Brain pericyte (primary cell): ENCODE measurements at places on chromosomes 12 and 14.
A peak's percentile ranks its signal among the peaks of the same experiment; 100 is the strongest.

DNA sequence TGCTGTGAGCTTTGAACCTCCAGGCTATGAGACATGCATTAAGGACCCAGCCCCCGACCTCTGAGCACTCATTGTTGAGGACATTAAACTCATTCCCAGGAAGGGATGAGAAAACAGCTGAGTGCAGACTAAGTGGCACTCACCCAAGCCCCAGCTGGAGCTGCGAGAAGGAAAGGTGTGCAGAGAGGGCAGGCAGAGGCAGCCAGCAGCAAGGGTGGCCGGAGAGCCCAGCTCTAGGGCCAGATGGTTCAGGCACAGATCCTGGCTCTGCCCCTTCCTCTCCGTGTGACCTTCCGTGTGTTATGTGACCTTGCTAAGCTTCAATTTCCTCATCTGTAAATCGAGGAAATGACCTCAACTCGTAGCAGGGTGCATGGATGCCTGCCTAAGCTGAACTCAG lies 3.7 kb downstream of the TSPAN11 start:
- DNase-seq = no peak

- DNase-seq = no peak
Observed at GRCh38 chr14:73567951-73568885, 795 bp upstream of the ACOT2 start.

- no peak for DNase-seq
Observed at GRCh38 chr14:59926534-59926933, 6.6 kb downstream of the LRRC9 start.

GRCh38 chr12:2307550-2307949 lies 254.8 kb downstream of the CACNA1C start:
- no peak for DNase-seq

DNA sequence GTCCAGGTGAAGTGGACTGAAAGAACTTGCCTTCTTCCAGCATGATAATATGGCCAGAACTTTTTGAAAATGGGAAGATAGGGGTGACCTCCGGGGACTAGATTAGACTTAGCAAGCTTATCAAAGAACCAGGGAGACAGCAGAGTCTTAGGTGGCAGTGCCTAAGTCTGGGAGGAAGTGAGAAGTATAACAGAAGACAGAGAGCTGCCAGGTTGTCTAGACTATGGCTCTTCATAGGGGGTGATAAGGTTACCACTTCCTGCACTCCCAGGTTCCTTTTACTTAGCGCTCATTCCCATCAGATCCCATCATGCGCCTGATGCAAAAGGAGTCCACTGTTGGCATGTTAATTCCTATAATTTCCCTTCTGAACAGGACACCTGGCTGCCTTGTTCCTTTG lies 69.9 kb downstream of the PLXNC1 start:
- DNase-seq = no peak

DNA sequence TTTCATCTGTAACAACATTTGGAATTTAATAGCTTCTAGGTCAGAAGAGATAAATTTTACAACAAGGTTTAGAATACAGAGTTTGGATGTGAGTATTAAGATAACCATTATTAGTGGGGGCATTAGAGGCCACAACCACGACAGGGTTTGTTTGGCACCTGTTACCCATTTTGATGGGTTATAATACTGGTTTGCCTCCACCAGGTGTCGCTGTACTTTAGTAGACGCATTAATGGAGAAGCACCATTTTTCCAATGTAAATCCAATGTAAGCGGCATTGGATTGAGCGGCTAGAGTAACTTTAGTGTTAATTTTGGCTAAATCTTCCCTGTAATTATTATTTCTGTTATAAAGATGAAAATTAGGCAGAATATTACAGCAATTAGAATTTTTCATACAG lies 136.2 kb downstream of the SLCO1B3 start:
- no peak for DNase-seq

- DNase-seq = no peak
Observed at GRCh38 chr14:101599234-101599885, 38.1 kb downstream of the DIO3 start.

DNA sequence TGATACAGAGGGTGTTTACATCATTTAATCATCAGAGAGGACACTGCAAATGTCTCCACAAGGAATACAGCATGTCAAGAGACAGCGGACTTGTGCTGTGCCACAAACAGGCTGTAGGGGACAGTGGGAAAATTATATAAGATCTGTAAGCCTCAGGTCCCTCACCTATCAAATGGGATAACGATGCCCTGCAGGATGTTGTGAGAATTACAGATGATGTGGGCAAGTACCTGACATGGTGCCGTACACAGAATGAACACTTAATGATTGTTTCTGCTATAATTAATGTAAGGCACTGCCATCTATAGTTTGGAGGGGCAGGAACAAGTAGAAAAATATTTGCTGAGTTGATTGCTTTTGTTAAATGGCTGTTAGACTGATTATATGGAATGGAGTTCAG lies 81.9 kb upstream of the GTF2A1 start:
- DNase-seq = no peak

- DNase-seq = no peak
Observed at GRCh38 chr14:73233564-73233963, 3.7 kb upstream of the PAPLN start.

DNA sequence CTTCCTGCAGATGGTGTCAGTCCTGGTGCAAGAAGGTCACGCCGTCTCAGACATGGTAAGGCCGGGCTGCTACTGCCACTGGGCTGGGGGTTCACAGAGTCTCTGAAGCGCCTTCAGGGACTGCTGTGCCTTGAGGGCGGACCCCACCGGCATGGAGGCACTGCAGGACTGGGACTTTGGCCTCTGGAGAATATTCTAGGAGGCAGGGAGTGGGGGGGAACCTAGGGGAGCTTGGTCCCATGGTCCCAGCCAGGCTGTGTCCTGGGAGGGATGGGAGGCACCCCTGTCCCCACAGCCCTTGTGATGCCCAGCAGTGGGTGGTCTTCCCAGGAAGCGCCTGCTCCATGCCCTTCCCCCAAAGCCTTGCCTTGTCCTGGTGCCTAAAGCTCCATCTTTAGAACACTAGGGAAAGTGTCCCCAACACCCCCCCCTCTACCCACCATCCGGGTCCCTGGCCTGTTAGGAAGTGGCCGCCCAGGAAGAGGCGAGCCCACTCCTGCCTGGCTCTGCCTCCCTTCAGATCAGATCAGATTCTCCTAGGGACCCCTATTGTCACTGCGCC lies 1.5 kb downstream of the AMN start:
- no peak for DNase-seq

DNA sequence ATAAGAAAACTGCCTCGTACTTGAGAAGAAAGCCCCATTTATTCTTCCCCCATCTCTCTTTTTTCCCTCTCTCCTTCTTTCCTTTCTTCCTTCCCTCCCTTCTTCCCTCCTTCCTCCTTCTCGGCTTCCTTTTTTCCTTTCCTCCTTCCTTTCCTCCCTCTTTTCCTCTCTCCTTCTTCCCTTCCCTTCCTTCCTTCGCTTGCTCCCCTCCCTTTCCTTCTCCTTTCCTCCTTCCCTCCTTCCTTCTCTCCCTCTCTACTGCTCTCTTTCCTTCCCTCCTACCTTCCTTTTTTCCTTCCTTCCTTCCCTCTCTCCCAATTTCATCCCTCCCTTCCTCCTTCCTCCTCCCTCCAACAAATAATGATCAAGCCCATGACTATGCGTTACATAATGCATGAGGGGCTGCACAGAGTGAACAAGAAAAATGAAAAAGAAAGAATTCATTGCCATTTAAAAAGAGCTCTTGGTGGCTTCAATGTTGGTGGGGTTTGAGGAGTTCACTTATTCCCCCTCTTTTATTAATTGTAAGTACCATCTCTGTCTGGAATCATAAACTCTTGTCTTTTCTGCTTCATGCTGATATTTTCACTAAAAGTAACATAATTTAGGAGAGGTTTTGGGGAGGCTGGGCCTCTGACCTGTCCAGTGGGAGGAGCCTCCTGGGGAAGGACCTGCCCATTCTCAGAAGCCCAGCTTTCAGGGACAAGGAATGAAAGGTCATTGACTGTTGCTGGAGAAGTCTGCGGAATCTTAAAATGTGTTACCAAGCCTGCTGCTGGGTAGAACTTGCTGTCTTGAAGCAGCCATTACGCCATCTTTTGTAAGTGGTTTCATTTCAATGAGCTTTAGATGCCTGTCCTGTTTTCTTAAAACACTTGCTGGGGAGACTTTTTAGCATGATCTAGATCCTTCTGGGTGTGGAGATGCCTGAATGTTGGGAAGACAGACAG lies 144.3 kb downstream of the CHST11 start:
- DNase-seq = no peak

- DNase-seq = no peak
Observed at GRCh38 chr14:68535404-68536017, 257.4 kb downstream of the ZFP36L1 start.

DNA sequence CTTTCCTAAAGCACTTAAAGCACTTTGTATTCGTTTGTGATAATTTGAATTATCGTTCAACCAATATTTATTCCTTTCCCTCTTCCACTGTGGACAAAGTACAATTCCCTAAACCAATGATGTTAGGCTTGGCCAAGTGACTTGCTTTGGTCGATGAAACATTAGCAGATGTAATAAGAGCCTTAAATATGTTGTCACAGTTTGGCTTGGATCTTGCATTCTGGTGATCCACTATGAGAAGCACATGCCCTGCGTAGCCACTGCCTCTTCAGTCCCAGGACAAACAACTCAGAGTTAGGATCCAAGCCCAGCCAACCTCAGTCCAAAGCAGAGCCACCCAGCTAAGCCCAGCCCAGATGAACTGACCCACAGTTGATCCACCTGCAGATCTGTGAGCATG lies 8.4 kb upstream of the C12orf75 start:
- DNase-seq = no peak

DNA sequence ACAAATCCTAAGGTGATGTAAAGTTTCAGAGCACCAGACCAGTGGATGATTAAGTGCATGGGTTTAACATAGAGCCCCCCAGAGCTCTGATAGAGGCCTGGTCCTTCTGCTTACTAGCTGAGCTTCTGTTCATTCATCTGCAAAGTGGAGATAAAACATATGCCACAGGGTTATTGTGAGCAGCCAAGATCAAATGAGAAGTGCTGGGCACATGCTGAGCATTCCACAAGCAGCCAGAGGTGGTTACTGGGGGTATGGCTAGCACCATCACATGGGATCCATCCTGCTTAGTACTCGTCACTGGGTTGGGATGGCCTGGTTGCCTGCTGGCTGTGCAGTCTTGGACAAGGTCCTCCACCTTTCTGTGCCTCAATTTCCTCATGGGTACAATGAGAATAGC lies 18.0 kb upstream of the SMUG1 start:
- no peak for DNase-seq

DNA sequence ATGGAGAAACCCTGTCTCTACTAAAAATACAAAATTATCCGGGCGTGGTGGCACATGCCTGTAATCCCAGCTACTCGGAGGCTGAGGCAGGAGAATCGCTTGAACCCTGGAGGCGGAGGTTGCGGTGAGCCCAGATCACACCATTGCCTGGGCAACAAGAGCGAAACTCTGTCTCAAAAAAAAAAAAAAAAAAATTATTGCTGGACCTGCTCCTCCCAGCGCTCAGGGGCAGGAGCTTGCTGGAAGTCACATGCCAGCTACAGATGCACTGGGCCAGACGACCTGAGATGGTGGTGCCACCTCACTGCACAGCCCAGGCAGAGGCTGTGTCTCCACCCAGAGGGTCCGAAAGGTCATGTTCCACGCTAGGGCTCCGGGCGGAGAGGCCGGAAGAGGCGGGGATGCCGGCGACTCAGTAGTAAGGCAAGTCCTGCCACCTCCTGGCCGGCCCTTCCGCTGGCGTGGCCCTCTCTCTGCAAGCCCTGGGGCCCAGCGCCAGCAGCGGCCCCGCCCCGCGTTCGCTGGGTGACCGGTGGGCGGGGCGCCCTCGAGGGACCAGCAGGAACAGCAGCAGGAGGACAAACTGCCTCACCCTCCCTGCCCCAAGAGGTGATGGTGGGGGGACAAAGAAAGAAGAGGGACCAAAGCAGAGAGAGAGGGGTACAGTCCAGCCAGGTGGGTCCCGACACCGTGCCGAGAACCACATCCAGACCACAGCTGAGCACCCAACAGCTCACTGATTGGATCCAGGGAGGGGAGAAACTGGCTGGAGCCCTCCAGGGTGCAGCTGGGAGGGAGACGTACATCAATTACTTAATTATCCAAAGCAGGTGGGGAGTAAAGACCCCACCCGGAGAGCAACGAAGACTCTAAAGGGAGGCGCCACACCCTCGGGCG lies 3.6 kb upstream of the RHOF start:
- DNase-seq = no peak

DNA sequence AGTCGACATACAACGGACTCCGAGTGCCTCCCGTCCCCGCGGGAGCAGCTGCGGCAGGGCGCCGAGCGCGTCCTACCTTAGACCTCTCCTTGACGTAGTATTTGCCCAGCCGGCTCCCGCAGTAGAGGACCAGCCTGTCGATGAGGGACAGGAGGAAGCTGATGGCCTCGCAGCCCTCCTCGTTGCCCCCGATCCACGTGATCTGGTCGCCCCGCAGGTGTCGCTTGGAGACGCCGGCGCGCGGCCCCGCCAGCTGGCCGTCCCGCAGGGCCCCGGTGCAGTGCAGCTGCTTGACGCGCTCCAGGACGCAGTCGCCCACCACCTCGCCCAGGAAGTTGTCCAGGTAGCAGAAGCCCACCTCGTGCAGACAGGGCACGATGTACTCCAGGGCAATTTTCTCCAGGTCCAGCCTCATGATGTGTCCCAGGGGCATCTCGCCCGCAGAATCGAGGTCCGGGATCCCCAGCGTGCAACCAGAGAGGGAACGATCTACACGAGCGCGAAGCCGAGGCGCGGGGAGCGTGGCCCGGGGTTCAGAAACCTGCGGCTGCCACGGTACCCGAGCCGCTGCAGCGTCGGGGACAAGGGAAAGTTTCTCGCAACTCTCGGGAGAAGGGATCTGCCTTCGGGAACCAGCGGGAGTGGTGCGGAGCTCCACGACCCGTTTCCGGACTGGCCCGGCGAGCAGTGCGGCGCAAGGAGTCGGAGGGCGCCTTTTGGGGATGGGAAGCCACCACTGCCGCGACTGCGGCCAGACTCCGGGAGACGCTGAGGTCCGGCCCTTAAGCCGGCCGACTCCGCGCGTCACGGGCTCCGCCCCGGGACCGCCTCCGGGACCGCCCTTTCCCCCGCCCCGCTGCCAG lies at the start of gene EGLN3:
Gene EGLN3 (minus strand): TSS at position 755 of the 863 bp plus-strand sequence. CDS start 322 bp downstream, at position 433.
- DNase-seq = peak; percentile 3

DNA sequence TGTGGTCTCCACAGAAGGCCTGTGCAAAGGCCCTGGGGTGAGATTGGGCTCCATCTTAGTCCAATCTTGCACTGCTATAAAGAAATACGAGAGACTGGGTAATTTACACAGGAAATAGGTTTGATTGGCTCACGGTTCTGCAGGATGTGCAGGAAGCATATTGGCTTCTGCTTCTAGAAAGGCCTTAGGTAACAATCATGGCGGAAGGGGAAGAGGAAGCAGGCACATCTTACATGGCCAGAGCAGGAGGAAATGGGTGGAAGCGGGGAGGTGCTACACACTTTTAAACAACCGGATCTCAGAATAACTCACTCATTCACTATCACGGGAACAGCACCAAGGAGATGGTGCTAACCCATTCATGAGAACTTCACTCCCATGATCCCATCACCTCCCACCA lies 55.4 kb downstream of the FAR2 start:
- DNase-seq = no peak

DNA sequence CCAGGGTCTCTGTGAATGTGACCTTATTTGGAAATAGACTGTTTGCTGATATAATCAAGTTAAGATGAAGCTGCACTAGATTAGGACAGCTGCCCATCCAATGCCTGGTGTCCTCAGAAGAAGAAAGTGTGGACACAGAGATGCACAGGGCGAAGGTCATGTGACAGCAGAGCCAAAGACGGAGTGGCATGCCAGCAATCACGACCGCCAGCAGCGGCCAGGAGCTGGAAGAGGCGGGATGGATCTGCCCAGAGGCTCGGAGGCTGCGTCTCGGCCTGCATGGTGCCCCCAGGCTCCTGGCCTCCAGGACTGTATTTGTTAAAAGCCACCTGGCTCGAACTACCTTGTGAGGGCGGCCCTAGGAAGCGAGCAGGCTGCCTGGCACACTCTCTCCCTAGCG lies 76.5 kb downstream of the RFLNA start:
- no peak for DNase-seq
